Breast epithelium (tissue), 4 donors: ENCODE measurements at places on chromosomes 1 and 21.

- peaks cover 22% of the 10 kb centered on the region for H3K27me3 ChIP-seq
- H3K36me3 ChIP-seq: no peaks in the 10 kb centered on the region
- H3K27ac ChIP-seq: no peak overlapping the region
- H3K4me1 ChIP-seq: no peaks in the 10 kb centered on the region
- H3K4me3 ChIP-seq: no peak overlapping the region
Measured at GRCh38 chr21:44392916-44393315, 39.5 kb downstream of the TRPM2 start.

GRCh38 chr1:248913933-248914332 is 7.9 kb downstream of the PGBD2 start:
- peaks cover 6% of the 10 kb centered on the region for H3K36me3 ChIP-seq
- H3K4me1 ChIP-seq: no peaks in the 10 kb centered on the region
- no peaks in the 10 kb centered on the region for H3K27me3 ChIP-seq
- H3K4me3 ChIP-seq: no peak overlapping the region
- DNase-seq: no peak
- H3K27ac ChIP-seq: no peak overlapping the region

GRCh38 chr1:30915491-30916230 is 7.1 kb upstream of the SDC3 start:
- no peaks in the 10 kb centered on the region for H3K36me3 ChIP-seq
- no peaks in the 10 kb centered on the region for H3K4me1 ChIP-seq
- H3K4me3 ChIP-seq: no peak overlapping the region

DNA sequence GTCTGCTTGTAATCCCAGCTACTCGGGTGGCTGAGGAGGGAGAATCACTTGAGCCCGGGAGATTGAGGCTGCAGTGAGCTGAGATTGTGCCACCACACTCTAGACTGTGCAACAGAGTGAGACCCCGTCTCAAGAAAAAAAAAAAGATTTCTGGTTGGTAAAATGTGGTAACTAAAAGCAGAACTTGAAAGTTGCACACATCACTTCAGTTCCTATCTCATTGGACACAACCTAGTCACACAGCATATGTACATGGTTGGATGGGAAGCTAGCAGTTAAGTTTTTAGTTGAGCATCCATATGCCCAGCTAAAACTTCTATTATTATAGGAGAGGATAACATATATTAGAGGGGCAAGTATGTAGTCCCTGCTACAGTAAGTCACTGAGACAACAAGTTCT is 22.1 kb downstream of the BCAS2 start:
- DNase-seq: no peak
- H3K4me1 ChIP-seq: no peaks in the 10 kb centered on the region
- no peaks in the 10 kb centered on the region for H3K27me3 ChIP-seq
- no peak overlapping the region for H3K4me3 ChIP-seq
- H3K36me3 ChIP-seq: no peaks in the 10 kb centered on the region
- H3K27ac ChIP-seq: no peak overlapping the region

GRCh38 chr1:161180639-161181038 is 3.3 kb upstream of the B4GALT3 start:
- H3K4me3 ChIP-seq: no peak overlapping the region
- no peak overlapping the region for H3K27ac ChIP-seq
- DNase-seq: no peak
- H3K36me3 ChIP-seq: no peaks in the 10 kb centered on the region
- H3K4me1 ChIP-seq: no peaks in the 10 kb centered on the region
- H3K27me3 ChIP-seq: no peaks in the 10 kb centered on the region

DNA sequence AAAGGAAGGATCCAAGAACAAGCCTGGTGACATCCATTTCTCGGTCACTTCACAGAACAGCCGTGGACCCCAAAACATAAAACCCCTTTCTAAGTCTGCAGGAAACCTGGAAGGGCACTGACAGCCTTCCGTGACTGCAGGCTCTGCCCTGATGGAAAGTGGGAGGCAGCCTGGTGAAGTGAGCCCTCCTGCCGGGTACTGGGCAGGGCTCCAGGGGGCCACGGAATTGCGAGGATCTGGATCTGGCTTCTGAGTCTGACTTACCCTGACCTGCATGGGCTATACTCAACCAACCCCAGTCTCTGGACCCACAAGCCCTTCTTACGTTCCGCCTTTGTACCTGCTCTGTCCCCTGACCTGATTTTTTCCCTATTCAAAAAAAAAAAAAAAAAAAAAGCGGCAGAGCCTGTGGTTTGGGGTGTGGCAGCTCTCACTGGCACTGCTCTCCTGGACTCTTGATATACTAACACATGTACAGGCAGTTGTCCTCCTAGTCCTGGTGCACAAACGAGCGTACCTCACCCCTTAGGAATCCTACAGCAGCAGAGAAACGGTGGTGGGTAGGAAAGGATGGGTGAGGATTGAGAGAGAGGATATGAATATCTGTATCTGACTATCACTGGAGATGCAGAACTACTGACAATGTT is 82.9 kb downstream of the BEND5 start:
- peak overlapping the region; percentile 48 for H3K27ac ChIP-seq
- H3K4me1 ChIP-seq: no peaks in the 10 kb centered on the region
- H3K27me3 ChIP-seq: no peaks in the 10 kb centered on the region
- H3K4me3 ChIP-seq: peak overlapping the region; percentile 2
- no peaks in the 10 kb centered on the region for H3K36me3 ChIP-seq
- DNase-seq: no peak

DNA sequence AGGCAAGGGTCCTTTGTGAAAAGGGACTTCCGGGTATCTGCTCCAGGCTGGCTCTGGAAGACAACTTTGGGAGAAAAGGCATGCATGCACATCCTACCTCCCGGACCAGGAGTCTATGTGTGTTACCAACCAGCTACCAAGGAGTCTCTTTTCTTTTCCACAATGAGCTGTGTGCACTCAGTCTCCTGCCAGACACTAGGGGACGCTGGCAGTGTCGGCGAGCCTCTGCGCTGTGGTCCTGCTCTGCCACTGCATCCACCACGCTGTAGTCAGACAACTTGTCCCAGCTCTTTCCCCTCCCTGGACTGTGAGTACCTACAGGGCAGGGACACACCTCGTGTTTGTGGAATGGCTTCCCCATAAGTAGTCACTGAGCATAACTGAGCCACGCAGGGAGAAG is 5.1 kb upstream of the SSR2 start:
- no peaks in the 10 kb centered on the region for H3K36me3 ChIP-seq
- no peak overlapping the region for H3K27ac ChIP-seq
- H3K27me3 ChIP-seq: no peaks in the 10 kb centered on the region
- no peak overlapping the region for H3K4me3 ChIP-seq

- no peaks in the 10 kb centered on the region for H3K27me3 ChIP-seq
- DNase-seq: no peak
- no peak overlapping the region for H3K4me3 ChIP-seq
- no peaks in the 10 kb centered on the region for H3K36me3 ChIP-seq
- no peaks in the 10 kb centered on the region for H3K4me1 ChIP-seq
- peak overlapping the region; percentile 74 for H3K27ac ChIP-seq
Measured at GRCh38 chr1:162914601-162915000, 53.6 kb upstream of the CCDC190 start.

- no peaks in the 10 kb centered on the region for H3K4me1 ChIP-seq
- no peak for DNase-seq
- no peaks in the 10 kb centered on the region for H3K36me3 ChIP-seq
- H3K27me3 ChIP-seq: no peaks in the 10 kb centered on the region
Measured at GRCh38 chr21:45802956-45803617, 159.6 kb downstream of the PCBP3 start.

GRCh38 chr1:6027591-6027990 is 18.1 kb upstream of the KCNAB2 start:
- H3K4me1 ChIP-seq: no peaks in the 10 kb centered on the region
- no peaks in the 10 kb centered on the region for H3K27me3 ChIP-seq
- no peak overlapping the region for H3K27ac ChIP-seq
- no peaks in the 10 kb centered on the region for H3K36me3 ChIP-seq
- peak overlapping the region; percentile 49 for H3K4me3 ChIP-seq
- no peak for DNase-seq

DNA sequence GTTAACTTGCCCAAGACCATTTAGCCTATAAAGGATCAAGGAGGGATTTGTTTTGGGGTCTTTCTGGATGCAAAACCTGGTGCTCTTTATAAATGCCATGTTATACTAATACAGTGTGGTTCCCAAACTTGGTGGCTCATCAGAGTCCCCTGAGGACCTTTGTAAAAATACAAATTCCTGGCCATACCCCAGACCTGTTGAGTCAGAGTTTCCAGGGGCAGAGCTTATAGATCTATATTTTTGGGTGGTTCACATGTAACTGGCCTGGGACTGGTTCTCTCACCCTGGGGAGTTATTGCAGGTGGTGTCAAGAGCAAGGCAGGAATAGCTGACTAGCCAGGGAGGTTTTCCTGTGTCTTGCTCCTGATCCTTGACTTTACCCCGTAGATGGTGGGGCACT is 136.9 kb upstream of the HNRNPU start:
- no peak overlapping the region for H3K27ac ChIP-seq
- H3K27me3 ChIP-seq: no peaks in the 10 kb centered on the region
- H3K36me3 ChIP-seq: no peaks in the 10 kb centered on the region
- DNase-seq: no peak
- no peak overlapping the region for H3K4me3 ChIP-seq

DNA sequence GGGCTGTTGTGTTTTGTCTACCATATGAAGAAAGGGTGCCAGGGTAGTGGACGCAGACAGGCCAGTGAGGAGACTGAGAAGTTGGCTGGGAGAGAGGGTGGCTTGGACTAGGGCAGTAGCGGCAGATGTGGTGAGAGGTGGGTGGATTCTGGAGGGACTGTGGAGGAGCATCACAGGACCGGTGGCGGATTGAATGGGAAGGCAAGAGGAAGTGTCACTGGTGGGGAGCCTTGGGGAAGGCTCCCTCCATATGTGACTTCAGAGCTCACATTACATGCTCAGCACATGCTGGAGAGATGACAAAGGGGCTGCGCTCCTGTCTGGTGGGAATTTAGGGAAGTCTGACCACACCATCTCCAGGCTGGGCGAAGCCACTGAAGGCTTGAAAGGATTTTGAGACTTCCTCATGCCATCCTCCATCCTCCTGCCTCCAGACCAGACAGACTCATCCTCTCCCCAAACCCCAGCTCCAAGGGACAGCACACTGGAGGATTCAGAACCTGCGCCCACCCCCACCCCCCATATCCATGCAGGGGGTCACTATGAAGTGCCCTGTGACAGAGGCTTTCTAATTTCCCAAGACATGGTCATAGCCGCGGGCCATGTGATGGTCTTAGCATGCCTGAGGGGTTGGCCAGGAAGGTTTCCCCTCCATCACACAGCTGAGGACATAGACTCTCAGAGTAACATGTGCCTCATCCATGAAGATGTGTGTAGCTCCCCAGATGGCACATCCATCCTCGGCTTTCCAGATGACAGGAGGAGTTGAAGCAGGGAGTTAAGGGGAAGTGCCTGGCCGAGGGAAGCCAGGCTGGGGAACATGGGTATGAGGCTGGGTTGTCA is 138.8 kb upstream of the WNT4 start:
- no peaks in the 10 kb centered on the region for H3K36me3 ChIP-seq
- H3K27ac ChIP-seq: no peak overlapping the region
- no peak overlapping the region for H3K4me3 ChIP-seq
- no peaks in the 10 kb centered on the region for H3K27me3 ChIP-seq
- no peak for DNase-seq

GRCh38 chr1:248823517-248824001 is 2.2 kb downstream of the SH3BP5L start:
- no peak for DNase-seq
- peaks cover 5% of the 10 kb centered on the region for H3K4me1 ChIP-seq
- H3K4me3 ChIP-seq: peak overlapping the region; percentile 96
- no peaks in the 10 kb centered on the region for H3K36me3 ChIP-seq
- H3K27me3 ChIP-seq: no peaks in the 10 kb centered on the region
- no peak overlapping the region for H3K27ac ChIP-seq

DNA sequence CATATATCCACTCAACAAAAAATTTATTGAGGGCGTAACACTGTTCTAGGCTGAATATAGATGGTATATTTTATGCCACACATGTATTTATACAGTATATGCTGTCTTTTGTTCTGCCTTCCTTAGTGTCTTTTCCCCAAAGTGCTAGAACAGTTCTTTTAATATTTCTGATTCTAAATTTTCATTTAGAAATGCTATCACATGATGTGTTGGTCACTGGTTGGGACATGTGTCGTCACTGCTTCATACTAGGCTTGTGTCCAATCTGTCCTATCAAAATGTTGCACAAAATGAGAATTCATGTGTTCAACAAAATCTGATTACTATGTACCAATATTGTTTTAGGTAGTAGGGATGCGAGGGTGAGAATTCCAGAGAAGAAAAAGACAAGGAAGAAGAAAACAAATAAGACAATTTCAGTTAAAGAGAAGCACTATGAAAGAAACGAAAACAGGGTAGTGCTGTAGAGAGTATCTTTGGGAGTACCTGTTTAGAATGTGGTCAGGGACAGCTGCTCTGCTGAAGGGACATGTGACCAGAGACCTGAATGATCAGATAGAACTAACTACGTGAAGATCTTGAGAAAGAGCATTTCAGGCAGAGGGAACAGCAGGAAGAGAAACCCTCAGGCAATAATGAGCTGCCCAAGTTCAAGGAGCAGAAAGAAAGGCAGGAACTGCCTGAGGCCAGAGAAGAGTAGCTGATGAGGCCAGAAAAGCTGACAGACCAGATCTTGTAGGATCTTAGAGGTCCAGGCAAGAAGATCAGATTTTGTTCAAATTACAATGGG is 1.3 kb downstream of the KMO start:
- DNase-seq: no peak
- no peak overlapping the region for H3K4me3 ChIP-seq
- H3K27ac ChIP-seq: no peak overlapping the region
- no peaks in the 10 kb centered on the region for H3K27me3 ChIP-seq
- no peaks in the 10 kb centered on the region for H3K36me3 ChIP-seq
- H3K4me1 ChIP-seq: no peaks in the 10 kb centered on the region

DNA sequence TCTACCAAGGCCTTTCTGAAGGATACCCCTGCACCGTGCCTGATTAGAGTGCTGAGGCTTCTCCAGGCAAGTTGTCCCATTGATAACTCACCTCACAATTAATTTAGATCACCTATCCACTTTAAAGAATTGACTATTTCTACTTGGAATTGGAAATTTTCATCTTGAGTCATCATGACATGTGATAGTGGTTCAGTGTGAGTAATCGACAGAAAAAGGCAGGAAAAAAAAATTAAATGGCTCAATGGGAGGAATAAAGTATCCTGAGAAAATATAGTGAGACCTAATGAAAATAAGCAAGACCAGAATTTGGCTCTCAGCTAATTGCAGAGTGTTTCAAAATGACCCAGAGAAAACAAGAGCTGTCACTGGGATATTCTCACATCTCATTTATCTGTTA is 222.4 kb upstream of the C8B start:
- H3K4me1 ChIP-seq: no peaks in the 10 kb centered on the region
- no peak for DNase-seq
- no peaks in the 10 kb centered on the region for H3K36me3 ChIP-seq
- H3K27ac ChIP-seq: no peak overlapping the region
- no peak overlapping the region for H3K4me3 ChIP-seq
- H3K27me3 ChIP-seq: no peaks in the 10 kb centered on the region

DNA sequence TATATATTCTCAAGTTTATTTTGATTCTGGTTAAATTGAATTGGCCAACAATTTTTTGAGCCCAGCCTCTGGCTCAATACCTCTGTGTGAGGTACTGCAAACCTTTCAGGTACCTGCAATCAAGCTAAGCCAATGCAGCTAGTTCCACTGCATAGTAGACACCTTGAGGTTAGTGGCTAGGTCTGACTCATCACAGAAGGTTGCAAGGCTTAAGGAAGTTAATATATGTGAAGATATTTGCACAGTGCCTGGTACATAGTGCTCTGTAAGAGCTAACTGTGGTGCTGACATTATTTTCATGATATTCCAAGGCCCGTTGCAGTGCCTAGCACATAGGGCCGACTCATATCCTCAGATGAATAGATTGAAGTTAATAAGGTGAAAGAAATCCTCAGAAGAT is 330.5 kb upstream of the KAZN start:
- no peak overlapping the region for H3K27ac ChIP-seq
- no peaks in the 10 kb centered on the region for H3K36me3 ChIP-seq
- no peak for DNase-seq
- no peaks in the 10 kb centered on the region for H3K27me3 ChIP-seq
- no peaks in the 10 kb centered on the region for H3K4me1 ChIP-seq
